ENCODE measurements at places on chromosomes 12 and 14.

GRCh38 chr12:48084841-48085460 is 20.9 kb downstream of the SENP1 start:
- no peak for DNase-seq

GRCh38 chr14:94751321-94751720 is 18.6 kb downstream of the GSC start:
- DNase-seq, result no peak

DNA sequence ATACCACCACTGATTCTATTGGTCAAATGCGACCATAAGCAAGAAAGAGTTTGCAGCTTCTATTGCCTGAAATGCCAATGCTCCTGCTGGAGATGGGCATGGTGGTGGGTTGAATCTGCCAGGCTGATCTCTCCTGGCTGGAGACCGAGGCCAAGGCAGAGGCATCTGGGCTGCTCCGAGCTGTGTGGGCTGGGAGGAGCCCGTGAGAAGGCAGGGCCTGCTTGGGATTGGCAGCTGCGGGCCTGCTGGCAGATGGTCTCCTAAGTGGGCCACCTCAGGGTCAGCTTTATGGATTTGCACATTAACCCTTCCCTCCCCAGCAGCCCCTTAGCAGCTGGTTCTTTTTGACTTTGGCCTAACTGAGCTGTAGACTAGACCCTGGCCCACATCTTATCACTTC is 25.4 kb downstream of the SRRM4 start:
- no peak for DNase-seq

GRCh38 chr12:25976289-25976688 is 17.8 kb downstream of the RASSF8 start:
- no peak for DNase-seq

DNA sequence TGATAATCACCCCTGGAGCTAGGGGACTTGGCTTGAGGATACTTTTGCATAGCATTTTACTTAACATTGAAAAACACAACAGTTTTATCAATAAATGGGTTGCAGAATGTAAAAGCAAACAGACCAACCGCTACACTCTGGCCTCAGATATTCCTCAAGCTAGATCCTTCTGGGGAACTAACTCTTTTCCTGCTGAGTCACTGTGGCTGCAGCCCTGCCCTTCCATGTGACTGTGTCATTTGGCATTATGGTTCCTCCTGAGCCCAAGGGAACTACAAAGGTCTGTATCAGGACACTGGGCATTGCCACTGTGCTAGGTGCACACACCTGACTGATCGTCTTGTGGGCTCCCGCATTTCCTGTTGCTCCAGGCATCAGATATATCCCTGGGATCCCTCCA is 56.6 kb downstream of the TTC9 start:
- DNase-seq, result peak; percentile 79

GRCh38 chr12:81088221-81088620 is 10.3 kb downstream of the ACSS3 start:
- DNase-seq, result no peak

GRCh38 chr12:56816491-56816890 is 53.4 kb downstream of the HSD17B6 start:
- DNase-seq, result no peak

Data from GDM1 (cell line).